ENCODE measurements at places on chromosomes 7 and 10. TPM values are rescaled to one million over a fixed set of nuclear protein-coding genes. Genes with fewer than 3 reads are reported as not detected.

The RELN gene
- 0.12 TPM for total RNA-seq

The GNG11 gene
- total RNA-seq: 48.0 TPM

The LRIT1 gene
- not detected for total RNA-seq

The CLDN3 gene
- not detected for total RNA-seq

The POU6F2 gene
- total RNA-seq: not detected
